ENCODE measurements at places on chromosomes 5 and 9. TPM values are rescaled to one million over a fixed set of nuclear protein-coding genes. Genes with fewer than 3 reads are reported as not detected.

DNA sequence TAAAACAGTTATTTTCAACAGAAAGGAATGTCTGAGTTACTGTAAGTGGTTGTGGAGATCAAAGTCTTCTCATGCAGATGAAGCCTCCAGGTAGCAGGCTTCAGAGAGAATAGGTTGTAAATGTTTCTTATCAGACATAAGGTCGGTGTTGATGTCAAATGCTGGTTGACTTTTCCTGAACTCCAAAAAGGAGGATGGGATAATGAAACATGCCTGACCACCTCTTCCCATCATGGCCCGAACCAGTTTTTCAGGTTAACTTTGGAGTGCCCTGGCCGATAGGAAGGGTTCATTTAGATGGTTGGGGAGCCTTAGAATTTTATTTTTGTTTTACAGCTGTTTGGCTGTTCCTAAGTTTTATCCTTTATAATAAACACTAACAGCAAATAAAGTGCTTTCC lies 478.4 kb downstream of the ACTL7B start:
- H3K36me3 ChIP-seq: no peaks in the 10 kb centered on the region
- H3K4me1 ChIP-seq: no peaks in the 10 kb centered on the region
- no peaks in the 10 kb centered on the region for H3K27me3 ChIP-seq
- no peak overlapping the region for H3K27ac ChIP-seq
- no peak for DNase-seq

DNA sequence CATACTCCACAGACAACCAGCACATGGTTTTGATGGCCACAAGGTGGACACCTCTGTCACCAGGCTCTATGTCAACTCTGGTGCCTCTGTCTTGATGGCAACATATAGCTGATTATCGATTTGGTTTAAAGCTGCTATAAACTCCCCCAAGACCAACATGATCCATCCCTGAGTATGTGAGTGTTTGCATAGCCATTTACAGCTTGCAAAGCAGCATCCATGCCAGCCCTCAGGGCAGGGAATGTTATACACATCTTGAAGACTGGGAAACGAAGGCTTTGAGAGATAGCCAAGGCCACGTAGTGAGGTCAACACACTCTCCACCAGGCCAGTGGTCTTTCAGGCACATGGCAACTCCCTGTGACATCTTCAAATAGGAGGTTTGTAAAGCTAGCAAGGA lies 40.3 kb upstream of the BRINP1 start:
- H3K27ac ChIP-seq: no peak overlapping the region
- no peak overlapping the region for H3K4me3 ChIP-seq
- H3K36me3 ChIP-seq: no peaks in the 10 kb centered on the region
- no peak for DNase-seq
- H3K27me3 ChIP-seq: no peaks in the 10 kb centered on the region

GRCh38 chr5:25405850-25406249 lies 761.1 kb upstream of the CDH10 start:
- H3K4me1 ChIP-seq: no peaks in the 10 kb centered on the region
- no peak for DNase-seq
- no peaks in the 10 kb centered on the region for H3K36me3 ChIP-seq
- H3K27me3 ChIP-seq: no peaks in the 10 kb centered on the region

FOXD4L4 gene
- 0.47 TPM for total RNA-seq

DNA sequence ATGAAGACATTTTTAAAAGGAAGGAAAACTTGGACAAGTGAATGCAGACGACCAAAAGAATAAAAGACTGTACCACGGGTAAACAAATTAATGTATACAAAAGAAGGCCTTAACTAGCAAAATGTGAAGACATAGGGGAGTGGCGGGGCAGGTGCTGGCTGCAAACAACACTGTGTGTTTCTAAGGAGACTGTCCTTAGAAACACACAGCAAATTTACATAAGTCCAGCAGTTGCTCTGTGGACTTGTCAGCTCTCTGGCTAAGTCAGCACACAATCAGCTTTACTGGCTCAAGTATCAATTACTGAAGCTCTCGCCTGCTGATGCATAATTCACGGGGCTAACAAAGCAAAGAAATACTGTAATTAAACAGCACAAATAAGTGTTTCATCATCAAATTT lies 24.8 kb downstream of the PTBP3 start:
- no peaks in the 10 kb centered on the region for H3K36me3 ChIP-seq
- peaks cover 55% of the 10 kb centered on the region for H3K4me1 ChIP-seq
- H3K4me3 ChIP-seq: no peak overlapping the region
- no peak for DNase-seq

GRCh38 chr5:65152131-65152530 lies 329.6 kb downstream of the ADAMTS6 start:
- H3K36me3 ChIP-seq: no peaks in the 10 kb centered on the region
- no peak overlapping the region for H3K4me3 ChIP-seq
- DNase-seq: no peak
- no peak overlapping the region for H3K27ac ChIP-seq
- H3K27me3 ChIP-seq: no peaks in the 10 kb centered on the region

- no peak for DNase-seq
- no peak overlapping the region for H3K4me3 ChIP-seq
- peaks cover 12% of the 10 kb centered on the region for H3K36me3 ChIP-seq
- H3K4me1 ChIP-seq: peaks cover 9% of the 10 kb centered on the region
- no peaks in the 10 kb centered on the region for H3K27me3 ChIP-seq
- no peak overlapping the region for H3K27ac ChIP-seq
These were observed 16.1 kb upstream of the LNPEP start for GRCh38 chr5:96919754-96920197.

AHRR gene
- total RNA-seq: 2.7 TPM

DNA sequence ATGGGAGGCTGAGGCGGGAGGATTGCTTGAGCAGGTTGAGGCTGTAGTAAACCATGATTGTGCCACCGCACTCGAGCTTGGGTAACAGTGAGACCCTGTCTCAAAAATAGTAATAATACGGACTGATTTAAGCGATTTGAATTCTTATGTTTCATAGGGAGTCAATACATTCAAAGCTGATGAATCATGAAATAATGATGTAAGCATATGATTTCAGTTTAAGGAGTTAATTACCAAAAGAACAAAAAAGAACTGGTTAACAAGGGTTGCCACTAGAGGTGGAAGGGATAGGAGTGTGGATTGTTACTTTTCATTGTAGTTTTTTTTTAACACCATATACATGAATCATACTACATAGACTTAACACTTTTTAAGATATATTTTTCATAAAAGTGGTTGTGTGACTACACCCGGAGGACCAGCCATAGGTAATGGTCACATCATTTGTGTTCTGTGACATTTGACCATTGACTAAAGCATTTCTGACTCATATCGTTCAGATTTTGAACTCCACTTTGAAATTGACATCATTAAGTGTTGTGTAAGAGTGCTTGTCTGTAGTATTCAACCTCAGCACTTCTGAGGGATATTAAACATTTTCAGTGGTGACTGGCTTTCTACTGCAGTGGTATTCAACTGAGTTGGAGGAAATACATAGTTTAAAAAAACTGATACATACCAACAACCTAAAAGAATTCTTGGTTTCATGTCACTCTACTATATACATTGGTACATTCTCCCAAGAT lies 7.0 kb downstream of the TRMT10B start:
- no peaks in the 10 kb centered on the region for H3K27me3 ChIP-seq
- no peak overlapping the region for H3K27ac ChIP-seq
- DNase-seq: no peak

COL5A1 gene
- 1.6 TPM for total RNA-seq

GRCh38 chr5:111299831-111300432 lies 75.7 kb downstream of the CAMK4 start:
- H3K4me3 ChIP-seq: no peak overlapping the region
- H3K36me3 ChIP-seq: no peaks in the 10 kb centered on the region
- no peaks in the 10 kb centered on the region for H3K27me3 ChIP-seq
- H3K27ac ChIP-seq: no peak overlapping the region

VCAN gene
- total RNA-seq: 0.06 TPM

GRCh38 chr5:137760294-137760693 lies 6.1 kb upstream of the HNRNPA0 start:
- H3K36me3 ChIP-seq: no peaks in the 10 kb centered on the region
- H3K4me3 ChIP-seq: no peak overlapping the region
- H3K27ac ChIP-seq: no peak overlapping the region
- no peaks in the 10 kb centered on the region for H3K27me3 ChIP-seq
- H3K4me1 ChIP-seq: peaks cover 3% of the 10 kb centered on the region

RETREG1 gene
- 28.0 TPM for total RNA-seq

GRCh38 chr5:175695161-175696126 lies 37.6 kb downstream of the HRH2 start:
- no peak for DNase-seq
- H3K36me3 ChIP-seq: no peaks in the 10 kb centered on the region
- peaks cover 16% of the 10 kb centered on the region for H3K4me1 ChIP-seq
- H3K4me3 ChIP-seq: no peak overlapping the region
- no peak overlapping the region for H3K27ac ChIP-seq

DNA sequence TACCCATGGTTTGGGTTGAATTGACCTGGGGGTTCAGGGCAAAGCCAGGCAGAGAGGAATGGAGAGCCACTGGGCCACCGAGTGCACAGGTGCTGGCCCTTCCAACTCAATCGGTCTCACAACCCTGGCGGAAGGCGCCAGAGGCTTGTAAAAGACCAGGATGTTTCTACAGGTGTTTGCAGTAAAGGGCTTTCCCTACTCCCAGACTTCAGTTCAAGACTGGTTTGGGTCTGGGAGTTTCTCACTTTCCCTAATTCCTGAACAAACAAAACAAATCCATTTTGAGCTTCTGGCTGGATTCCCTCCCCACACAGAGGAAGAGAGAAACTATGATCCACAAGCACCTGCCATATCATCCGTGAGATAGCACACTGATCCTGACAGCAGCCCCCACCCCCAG lies 125.2 kb upstream of the KLF4 start:
- no peaks in the 10 kb centered on the region for H3K36me3 ChIP-seq
- no peak overlapping the region for H3K27ac ChIP-seq
- no peak overlapping the region for H3K4me3 ChIP-seq
- no peak for DNase-seq
- H3K27me3 ChIP-seq: no peaks in the 10 kb centered on the region
- no peaks in the 10 kb centered on the region for H3K4me1 ChIP-seq

IL13 gene
- total RNA-seq: not detected

GRCh38 chr9:127878652-127879390 lies 1.3 kb upstream of the AK1 start:
- H3K4me1 ChIP-seq: peaks cover 11% of the 10 kb centered on the region
- no peaks in the 10 kb centered on the region for H3K36me3 ChIP-seq
- no peaks in the 10 kb centered on the region for H3K27me3 ChIP-seq
- H3K4me3 ChIP-seq: no peak overlapping the region

ZNF483 gene
- total RNA-seq: 22.9 TPM

PCDHGA9 gene
- total RNA-seq: 0.25 TPM

GRCh38 chr5:111848476-111848875 lies 91.5 kb upstream of the NREP start:
- no peaks in the 10 kb centered on the region for H3K4me1 ChIP-seq
- no peak for DNase-seq
- no peak overlapping the region for H3K27ac ChIP-seq
- no peaks in the 10 kb centered on the region for H3K36me3 ChIP-seq
- peaks cover 3% of the 10 kb centered on the region for H3K27me3 ChIP-seq

DNA sequence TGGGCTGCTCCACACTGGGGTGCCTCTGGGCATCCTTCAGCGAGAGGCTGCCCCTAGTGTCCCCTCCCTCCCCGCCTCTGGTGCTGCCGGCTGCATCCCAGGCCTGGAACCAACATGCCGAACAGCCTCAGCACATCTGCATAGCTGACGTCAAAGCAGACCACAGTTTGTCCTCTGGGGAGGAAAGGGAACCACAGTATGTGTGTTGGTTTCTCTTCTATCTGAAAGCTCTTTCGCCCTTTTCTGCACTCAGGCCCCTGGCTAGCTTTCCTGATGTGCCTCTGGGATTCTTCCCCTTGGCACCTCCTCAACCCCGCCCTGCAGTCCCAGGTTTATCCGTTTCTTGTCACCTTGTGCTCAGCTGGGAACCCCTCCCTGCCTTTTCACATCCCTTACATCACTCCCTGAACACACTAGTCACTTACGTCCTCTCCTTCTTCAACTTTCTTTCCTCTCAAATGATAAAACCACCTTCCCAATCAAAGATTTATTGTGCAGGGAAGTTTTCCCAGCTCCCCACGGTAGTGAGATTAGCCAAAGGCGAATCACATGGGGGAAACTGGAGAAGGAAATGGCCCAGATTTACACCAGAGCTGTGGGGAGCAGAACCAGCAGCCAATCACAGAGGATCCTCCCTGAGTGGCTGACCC lies 35.5 kb upstream of the B4GALT1 start:
- no peak overlapping the region for H3K27ac ChIP-seq
- no peaks in the 10 kb centered on the region for H3K36me3 ChIP-seq
- no peak overlapping the region for H3K4me3 ChIP-seq
- no peaks in the 10 kb centered on the region for H3K27me3 ChIP-seq
- no peaks in the 10 kb centered on the region for H3K4me1 ChIP-seq
- peak; percentile 27 for DNase-seq

INSYN2B gene
- total RNA-seq: not detected

OBP2B gene
- total RNA-seq: not detected

DNA sequence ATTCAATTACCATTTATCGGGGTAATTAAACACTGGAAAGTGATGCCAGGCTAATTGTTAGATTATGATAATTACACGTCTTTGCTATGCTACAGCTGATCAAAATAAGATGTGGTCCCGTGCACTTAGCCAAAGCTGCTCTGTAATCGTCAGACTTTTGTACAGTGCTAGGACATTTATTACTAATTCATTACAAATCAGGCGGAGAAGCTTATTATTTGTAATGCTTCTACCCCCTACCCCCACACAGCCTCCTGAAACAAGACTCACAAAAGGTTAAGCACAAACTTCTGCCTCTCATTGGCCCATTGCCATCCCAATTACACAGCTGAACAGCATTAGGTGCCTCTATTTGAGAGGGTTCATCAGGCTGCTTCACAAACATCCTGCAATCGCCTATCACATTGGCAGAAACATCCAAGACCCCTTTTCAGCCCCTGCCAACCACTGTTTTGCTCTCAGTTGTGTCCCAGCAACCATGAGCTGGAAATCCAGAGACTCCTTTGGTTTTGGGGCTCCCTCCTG lies 232.7 kb downstream of the EFNA5 start:
- H3K4me1 ChIP-seq: no peaks in the 10 kb centered on the region
- DNase-seq: no peak
- no peak overlapping the region for H3K27ac ChIP-seq
- no peaks in the 10 kb centered on the region for H3K36me3 ChIP-seq
- H3K27me3 ChIP-seq: no peaks in the 10 kb centered on the region
- no peak overlapping the region for H3K4me3 ChIP-seq

- H3K4me3 ChIP-seq: no peak overlapping the region
- H3K27me3 ChIP-seq: no peaks in the 10 kb centered on the region
- no peak for DNase-seq
- no peaks in the 10 kb centered on the region for H3K36me3 ChIP-seq
- no peaks in the 10 kb centered on the region for H3K4me1 ChIP-seq
- no peak overlapping the region for H3K27ac ChIP-seq
These were observed 15.2 kb downstream of the VAV2 start for GRCh38 chr9:133976887-133977286.

- H3K27ac ChIP-seq: peak overlapping the region; percentile 72
- peak; percentile 14 for DNase-seq
- peaks cover 55% of the 10 kb centered on the region for H3K4me1 ChIP-seq
- H3K27me3 ChIP-seq: no peaks in the 10 kb centered on the region
- H3K36me3 ChIP-seq: no peaks in the 10 kb centered on the region
- peak overlapping the region; percentile 84 for H3K4me3 ChIP-seq
These were observed 798 bp downstream of the MEGF9 start for GRCh38 chr9:120713257-120714087.

Data from CD4-positive, alpha-beta memory T cell (primary cell).